Fibroblast of skin of back (primary cell): ENCODE measurements at places on chromosomes 6 and 20.

- DNase-seq: no peak
These were observed 405.9 kb upstream of the BTBD3 start for GRCh38 chr20:11511821-11512220.

DNA sequence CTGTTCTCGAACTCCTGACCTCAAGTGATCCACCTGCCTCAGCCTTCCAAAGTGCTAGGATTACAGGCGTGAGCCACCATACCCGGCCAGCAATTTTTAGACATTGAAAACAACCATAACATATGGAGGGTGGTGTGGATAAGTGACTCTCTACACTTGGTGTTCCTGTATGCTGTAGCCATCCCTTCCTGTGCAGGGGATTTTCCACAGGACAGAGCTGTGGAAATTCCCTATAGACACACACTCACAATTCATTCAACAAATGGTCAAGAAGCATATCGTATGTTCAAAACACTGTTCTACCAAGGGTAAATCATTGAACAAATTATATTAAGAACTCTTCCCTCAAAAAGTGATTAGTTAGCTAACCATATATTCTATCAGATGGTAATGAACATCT, 6.3 kb downstream of the BTN2A1 start:
- DNase-seq: no peak

- peak; percentile 1 for DNase-seq
These were observed 1183.8 kb downstream of the HACE1 start for GRCh38 chr6:103675807-103676406.

GRCh38 chr6:145631374-145631773, 103.9 kb downstream of the EPM2A start:
- DNase-seq: no peak

DNA sequence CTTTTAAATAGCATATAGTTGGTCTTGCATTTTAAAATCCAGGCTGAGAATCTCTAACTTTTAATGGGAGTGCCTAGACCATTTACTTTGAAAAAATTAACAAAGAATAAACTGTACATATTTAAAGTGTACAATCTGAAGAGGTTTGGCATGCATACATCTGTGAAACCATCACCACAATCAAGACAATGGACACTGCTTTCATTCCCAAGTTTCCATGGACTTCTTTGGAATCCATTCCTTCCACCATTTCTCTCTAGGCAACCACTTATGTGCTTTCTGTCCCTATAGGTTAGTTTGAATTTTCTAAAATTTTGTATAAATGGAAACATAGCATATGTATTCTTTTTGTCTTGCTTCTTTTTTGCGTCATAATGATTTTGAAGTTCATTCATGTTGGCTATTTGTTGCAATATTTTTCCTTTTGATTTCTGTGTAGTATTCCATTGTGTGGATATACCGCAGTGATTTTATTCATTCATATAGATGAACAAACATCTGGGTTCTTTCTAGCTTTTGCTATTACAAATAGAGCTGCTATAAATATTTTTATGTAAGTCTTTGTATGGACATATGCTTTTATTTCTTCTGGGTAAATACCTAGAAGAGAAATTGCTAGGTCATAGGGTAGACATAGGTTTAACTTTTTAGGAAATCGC, 50.9 kb downstream of the NEDD9 start:
- DNase-seq: no peak

GRCh38 chr20:5191829-5192569, 65.2 kb downstream of the CDS2 start:
- peak; percentile 71 for DNase-seq

GRCh38 chr6:132805548-132805947, 7.1 kb upstream of the SLC18B1 start:
- DNase-seq: no peak

GRCh38 chr20:44832724-44833123, 22.4 kb upstream of the RIMS4 start:
- peak; percentile 33 for DNase-seq

DNA sequence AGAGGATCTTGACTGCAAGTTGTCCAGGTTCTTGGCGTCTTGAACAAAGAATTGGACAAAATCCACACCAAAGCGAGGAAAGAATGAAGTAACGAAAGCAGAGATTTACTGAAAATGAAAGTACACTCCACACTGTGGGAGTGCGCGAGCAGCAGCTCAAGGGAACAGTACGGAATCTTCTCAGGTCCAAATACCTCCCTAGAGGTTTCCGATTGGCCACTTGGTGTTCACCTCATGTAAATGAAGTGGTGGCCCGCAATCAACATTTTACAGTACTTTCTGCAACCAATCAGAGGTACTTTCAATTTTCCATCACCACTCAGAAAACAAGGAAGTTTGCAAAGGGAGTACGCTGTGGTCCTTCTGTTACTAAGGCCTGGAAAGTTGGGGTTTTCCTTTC, 122.4 kb downstream of the PTPRK start:
- no peak for DNase-seq

- DNase-seq: no peak
These were observed 28.6 kb downstream of the DIDO1 start for GRCh38 chr20:62897666-62898065.

DNA sequence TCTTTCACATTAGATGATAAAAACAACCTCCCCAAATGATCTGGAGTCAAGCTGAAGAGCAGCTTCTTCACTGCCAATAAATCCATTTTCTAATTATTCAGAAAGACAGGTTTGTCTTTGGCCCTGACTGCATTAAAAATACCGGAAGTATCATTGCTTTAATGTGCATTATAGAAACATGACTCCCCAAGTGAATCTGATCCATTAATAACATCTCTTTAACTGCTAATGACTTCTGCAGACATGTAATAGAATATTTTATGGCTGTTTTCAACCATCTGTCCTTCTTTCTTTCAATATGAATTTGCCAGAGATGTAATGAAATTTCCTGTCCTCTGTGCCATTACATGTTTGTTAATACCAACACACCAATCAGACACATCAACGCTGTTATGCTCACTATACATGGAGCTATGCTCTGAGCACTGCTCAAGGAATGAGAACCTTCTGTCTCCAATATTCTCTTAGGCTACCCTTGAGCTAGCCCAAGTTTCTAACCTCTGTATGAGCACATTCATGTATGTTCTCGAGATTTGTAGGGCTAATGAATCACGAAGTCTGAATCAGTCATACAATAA, 87.8 kb downstream of the LYRM4 start:
- DNase-seq: no peak

DNA sequence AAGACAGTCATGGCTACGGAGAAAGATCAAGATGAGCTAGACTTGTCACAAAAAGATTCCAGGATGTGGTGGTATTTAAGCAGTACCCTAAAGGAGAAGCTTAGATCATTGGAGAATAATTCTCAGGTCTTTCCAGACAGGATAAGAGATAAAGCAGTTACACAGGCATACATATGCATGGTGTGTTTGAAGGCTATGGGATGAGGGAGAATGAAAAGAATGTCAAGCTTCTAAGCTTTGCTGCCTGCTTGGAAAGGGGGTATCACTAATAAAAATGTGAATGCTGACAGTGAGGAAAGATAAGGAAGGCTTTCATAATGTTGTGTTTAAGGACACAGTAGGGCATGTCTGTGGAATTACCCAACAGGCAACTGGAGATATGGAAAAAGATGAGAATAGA, 28.1 kb downstream of the RWDD2A start:
- DNase-seq: peak; percentile 63

DNA sequence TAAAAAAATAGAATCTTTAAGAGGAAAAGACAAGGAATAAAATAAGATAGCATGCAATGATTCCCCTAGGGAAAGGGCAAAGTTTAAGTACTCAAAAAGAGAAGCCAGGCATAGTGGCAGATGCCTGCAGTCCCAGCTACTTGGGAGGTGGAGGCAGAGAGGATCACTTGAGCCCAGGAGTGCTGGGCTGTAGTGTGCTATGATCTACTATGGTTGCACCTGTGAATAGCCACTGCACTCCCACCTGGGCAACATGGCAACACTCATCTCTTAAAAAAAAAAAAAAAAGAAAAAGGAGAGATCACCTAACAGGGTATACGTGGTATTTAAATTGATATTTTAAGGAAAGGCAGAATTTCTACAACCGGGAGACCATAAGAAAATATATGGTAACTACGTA, 16.0 kb downstream of the EPHA7 start:
- no peak for DNase-seq

- DNase-seq: peak; percentile 51
These were observed 216.7 kb downstream of the ZDHHC14 start for GRCh38 chr6:157597461-157598312.

- DNase-seq: no peak
These were observed 154.3 kb downstream of the PREX1 start for GRCh38 chr20:48673507-48673906.

DNA sequence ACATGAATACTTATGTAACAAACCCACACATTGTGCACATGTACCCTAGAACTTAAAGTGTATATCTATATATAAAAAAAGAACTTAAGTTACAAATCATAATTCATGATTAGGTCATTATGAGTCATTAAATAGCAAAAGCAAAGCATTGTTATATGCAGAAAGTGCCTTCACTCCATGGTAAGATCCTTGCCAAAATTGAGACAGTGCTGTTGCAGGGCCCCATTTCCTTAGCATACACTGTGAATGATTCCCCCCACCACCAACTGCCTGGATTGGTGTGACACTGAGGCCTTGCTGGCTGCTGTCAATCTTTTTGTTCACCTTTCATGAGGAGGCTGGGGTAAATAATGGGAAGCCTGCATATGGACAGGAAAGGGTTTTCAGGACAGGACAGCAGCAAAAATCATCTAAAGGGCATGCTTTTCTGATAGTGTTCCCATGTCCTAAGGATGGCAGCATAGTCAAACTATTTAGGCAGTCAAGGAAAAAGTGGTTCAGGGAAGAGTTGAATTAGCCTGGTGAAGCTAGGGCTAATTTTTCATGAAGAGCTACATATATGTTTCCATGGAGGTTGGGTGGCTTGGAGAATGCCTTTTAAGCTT, 188.2 kb upstream of the ASCC3 start:
- DNase-seq: peak; percentile 44

DNA sequence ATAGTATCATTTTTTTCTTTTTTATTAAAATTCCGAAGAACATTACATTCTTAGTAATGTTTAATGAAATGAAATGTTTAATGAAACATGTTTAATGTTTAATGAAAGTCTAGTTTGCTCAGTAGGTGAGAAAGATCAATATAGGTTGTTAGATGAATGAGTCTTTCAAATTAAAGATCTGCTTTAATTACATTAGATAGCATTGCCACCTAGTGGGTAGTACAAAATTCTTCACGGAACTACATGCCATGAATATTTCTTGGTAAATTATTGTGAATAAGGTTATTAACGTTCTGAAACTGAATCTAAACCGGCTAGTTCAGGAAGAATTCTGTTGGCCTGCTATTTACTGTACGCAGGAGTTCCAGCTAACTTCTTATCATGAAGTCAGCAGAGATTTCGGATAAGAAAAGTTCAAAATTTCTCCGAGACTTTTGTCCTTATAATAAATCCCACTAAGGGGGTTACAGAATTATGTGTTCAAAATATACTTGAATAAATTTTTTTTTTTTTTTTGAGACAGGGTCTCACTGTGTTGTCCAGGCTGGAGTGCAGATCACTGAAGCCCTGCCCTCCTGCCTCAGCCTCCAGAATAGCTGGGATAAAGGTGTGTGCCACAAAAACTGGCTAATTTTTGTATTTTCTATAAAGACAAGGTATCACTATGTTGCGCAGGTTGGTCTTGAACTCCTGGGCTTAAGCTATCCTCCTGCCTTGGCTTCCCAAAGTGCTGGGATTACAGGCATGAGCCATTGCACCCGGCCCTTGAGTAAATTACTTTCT, 7.9 kb upstream of the GMNN start:
- peak; percentile 43 for DNase-seq

- DNase-seq: no peak
These were observed 166.3 kb downstream of the DTNBP1 start for GRCh38 chr6:15496345-15497131.

GRCh38 chr6:75612434-75612833, 10.8 kb downstream of the SENP6 start:
- DNase-seq: no peak

DNA sequence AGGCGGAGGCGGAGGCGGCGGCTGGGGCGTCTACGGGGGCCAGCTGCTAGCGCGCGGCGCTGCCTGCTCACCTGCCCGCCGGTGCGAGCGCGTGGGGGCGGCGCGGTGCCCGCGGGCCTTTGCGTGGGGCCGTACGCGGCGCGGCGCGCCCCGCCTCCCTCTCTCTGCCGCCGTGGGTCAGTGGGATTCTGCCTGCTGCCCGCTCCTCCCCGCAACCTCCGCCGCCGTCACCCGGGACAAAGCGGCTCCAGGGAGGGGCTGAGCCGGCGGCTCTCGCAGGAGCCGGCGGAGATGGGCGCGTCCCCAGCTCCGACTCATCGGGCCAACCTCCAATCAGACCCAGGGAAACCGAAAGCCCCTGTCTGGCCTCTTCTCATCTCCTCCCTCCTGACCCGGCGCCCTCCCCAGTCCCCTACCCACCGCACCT, at the start of gene RCAN2:
Gene RCAN2 (minus strand): TSS at position 249 of the 427 bp plus-strand sequence.
- peak; percentile 50 for DNase-seq

DNA sequence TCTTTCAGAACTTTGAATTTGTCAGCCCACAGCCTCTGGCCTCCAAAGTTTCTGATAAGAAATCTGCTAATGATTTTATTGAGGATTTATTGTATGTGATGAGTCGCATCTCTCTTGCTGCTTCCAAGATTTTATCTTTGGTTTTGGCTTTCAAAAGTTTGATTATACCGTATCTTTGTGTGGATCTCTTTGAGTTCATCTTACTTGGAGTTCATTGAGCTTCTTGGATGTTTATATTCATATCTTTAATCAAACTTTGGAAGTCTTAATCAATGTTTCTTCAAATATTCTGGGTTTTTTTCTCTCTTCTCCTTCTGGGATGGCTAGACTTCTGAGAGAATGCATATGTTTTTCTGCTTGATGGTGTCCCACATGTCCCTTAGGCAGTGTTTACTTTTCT, 3.3 kb upstream of the ASIP start:
- no peak for DNase-seq

GRCh38 chr6:14621518-14621917, 503.9 kb downstream of the CD83 start:
- DNase-seq: no peak

DNA sequence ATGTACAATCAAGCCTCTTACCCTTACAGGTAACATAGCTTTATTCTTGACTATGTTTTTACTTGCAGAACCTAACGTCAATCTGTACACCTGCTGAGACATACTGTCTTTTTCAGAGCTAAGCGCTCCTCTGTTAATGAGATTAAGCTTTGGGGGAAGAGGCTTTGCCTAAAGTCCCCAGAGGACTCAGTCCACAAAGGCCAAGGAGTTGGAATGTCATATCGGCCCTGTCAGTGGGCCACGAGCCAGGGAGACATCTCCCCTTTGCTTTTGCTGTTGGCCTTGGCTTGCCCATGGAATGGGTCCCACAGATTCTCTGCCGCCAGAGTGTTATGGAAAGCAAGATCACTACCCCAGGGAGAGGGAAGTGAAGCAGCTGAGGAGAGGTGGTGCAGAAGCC, 64.1 kb upstream of the SOX4 start:
- no peak for DNase-seq

DNA sequence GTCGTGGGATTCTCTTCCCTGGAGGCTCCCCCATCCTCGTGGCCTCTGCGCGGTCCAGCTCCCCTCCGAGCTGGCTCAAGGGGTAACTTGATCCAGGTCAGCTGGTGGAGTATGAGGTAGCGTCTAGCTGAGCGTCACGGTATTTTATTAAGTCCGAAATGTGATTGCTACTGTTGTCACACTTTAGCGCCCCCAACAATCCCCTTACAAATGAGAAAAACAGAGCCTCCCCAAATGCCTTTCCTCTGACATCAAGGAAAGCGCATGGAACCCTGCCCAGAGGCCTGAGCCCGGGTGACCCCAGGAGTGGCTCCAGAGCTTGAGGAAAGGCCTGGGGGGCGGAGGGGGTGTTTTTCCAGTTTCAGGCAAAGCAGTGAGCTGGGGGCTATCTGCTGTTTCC, 192.4 kb downstream of the ZMYND8 start:
- DNase-seq: no peak

- DNase-seq: peak; percentile 1
These were observed 1225.9 kb upstream of the MAP3K7 start for GRCh38 chr6:91812596-91813274.
